ENCODE measurements at places on chromosomes 7 and 10.

- DNase-seq, result no peak
These were observed 84.9 kb downstream of the C10orf105 start for GRCh38 chr10:71634531-71635164.

- no peak for DNase-seq
These were observed 4.0 kb upstream of the TMEM106B start for GRCh38 chr7:12207046-12207445.

GRCh38 chr7:13946181-13946580, 43.3 kb downstream of the ETV1 start:
- no peak for DNase-seq

GRCh38 chr7:10708447-10708846, 265.2 kb upstream of the PHF14 start:
- DNase-seq, result no peak

GRCh38 chr10:133335246-133336117, 1.2 kb downstream of the CALY start:
- DNase-seq, result no peak

DNA sequence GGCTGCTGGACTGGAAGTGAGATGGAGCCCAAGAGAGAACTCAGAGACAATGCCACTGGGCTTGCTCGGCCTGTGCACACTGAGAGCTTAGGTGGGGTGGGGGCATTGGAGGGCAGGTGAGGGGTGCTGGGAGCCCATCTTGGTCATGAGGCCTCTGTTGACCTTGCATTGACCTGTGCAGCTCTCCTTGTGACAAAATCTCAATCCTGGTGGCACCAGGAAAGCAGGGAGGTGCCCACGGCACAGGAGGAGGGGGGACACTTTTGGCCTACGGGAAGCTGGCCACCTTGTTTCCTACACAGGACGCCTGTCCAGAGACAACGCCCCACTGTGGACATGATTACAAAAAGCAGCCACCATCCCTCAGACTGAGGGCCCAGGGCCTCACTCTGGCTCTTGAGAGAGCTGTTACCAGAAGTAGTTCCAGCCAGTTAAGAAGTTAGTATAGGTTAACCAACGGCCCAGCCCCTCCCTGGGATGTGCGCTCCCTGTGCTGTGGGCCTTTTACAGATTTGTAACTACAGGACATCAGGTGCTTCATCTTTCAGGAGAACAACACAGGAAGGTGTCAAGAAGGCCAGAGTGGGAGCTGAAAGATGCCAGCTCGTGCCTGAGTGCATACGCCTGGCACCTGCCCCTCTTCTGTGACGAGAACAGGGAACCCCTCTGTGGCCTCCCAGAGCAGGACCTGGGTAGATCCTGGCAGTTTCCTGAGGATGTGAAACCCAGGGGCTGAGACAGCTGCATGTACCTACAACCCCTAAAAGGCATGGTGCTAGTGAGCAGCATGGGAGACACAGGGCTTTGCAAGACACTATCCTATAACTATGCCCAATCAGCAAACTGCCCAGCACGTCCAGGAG, 10.3 kb downstream of the PKD1L1 start:
- no peak for DNase-seq

DNA sequence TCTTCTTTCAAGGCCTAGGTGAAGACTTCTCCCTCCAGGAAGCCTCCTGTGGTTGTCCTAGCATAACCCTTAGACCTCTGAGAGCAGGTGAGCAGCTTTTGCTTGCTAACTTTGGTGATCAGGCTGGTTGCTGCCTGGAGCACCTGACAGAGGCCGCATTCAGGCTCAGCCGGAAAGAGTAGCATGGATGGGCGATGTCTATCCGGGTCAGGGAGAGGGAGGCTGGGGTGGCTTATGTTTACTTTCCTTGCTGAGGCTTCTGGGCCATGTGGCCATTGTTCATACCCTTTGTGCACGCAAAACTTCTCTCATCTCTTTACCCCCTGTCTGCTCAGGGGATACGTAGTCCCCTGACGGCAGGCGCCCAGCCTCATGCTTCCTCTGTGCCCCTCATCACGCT, 27.4 kb upstream of the PCBD1 start:
- no peak for DNase-seq

- DNase-seq, result no peak
These were observed 138.9 kb upstream of the KLF14 start for GRCh38 chr7:130872756-130873448.

- no peak for DNase-seq
These were observed 280.9 kb downstream of the NEBL start for GRCh38 chr10:20616056-20616671.

- no peak for DNase-seq
These were observed 273.9 kb upstream of the ADARB2 start for GRCh38 chr10:2011106-2011716.

- DNase-seq, result no peak
These were observed 364.7 kb downstream of the SORCS1 start for GRCh38 chr10:106799776-106800175.

DNA sequence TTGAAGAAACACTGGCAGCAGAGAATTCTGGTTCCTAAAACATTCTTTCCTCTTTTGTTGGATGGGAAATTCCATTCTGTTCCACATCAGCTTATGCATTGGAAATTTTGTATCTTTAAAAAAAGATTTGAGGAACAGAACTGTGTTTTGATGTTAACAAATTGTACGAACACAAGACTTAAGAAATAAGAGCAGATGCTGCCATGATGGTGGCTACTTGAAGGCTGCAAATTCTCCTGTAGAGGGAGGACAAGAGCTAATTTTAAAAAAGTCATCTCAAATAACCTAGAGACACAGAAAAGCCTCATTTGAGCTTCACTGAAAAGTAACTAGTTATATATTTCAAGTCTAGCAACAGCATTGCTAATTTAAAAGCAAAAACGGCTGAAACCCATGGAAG, 29.8 kb downstream of the NDUFB2 start:
- peak; percentile 6 for DNase-seq

DNA sequence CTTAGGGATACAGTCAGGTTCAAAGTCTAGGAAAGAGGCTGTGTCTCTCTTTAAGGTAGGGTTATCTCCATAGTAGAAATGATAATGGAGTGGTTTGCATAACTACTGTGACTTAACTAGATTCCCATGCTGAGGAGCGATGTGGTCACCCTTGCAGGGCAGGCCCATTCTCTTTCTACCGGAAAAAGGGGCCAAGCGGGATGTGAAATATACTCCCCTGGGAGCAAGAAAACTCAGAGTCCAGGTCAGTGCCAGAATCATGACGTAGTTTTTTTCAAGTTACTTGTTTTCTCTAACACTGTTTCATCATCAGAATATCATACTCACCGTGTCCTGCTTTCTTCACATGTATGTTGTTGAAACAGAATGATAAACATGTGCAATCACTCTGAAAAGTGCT, 649.0 kb upstream of the ANKRD30A start:
- DNase-seq, result no peak

GRCh38 chr7:95691464-95691863, 80.9 kb upstream of the DYNC1I1 start:
- DNase-seq, result no peak

DNA sequence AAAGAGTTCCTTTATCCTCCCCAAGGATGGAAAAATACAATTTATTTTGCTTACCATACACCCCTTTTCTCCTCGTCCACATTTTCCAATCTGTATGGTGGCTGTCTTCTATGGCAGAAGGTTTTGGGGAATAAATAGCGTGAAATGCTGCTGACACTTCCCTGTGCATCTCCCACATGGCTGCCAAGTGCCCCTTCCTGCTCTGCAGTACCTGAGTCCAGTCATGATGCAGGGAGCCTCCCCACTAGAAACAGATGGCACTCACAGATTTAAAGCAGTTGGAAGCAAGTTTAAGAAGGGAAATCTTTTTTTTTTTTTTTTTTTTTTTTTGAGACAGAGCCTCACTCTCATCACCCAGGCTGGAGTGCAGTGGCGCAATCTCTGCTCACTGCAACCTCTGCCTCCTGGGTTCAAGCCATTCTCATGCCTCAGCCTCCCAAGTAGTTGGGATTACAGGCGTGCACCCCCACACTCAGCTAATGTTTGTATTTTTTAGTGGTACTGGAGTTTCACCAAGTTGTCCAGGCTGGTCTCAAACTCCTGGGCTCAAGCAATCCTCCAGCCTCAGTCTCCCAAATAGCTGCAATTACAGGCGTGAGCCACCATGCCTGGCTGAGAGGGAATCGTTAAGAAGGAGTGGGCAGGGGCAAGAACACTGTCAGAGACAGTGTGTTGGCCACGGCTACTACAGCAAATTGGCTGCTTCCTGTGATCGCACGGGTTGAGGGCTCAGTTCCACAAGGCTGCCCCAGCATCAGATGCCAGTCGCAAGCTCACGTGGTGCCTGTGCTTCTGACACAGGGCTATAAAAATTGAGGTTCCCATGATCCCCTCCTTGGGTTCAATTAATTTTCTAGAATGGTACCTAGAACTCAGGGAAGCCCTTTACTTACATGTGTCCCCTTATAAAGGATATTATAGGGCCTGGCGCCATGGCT, 5.3 kb upstream of the PILRA start:
- no peak for DNase-seq

DNA sequence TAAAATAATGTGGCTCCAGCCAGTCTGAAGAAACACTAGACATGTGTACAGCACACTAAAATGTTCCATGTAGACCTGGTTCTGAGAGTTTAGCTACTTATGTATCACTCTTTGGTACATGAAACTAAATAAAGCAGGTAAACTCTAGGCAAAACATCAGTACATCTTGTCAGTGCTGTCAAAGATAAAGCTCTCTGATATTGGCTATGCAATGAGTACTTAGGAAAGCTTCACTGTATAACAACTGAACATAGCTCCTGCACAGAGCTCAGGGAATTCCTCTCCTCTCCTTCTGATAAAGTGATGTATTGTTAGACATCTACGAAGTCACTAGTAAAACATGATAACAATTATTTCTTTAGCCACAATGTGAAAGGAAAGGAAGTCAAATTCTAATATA, 3.5 kb downstream of the LRRN3 start:
- no peak for DNase-seq

DNA sequence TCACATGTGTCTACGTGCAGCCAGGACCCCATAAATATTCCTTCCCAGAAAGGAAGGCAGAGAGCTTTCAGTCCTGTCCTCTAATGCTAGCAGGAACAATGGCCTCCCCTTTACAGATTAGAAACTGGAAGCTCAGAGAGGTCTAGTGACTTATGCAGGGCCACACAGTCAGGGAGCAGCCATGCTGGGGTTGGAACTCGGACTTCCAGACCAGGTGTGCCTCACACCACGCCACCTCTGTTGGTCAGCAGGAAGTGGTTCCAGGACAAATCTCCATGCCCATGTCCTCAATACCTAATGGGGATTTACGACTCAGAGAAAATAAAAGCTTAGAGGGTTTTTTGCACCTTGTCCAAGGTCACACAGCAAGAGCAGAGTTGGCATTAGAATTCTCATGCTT, 378.9 kb downstream of the RPS24 start:
- no peak for DNase-seq

DNA sequence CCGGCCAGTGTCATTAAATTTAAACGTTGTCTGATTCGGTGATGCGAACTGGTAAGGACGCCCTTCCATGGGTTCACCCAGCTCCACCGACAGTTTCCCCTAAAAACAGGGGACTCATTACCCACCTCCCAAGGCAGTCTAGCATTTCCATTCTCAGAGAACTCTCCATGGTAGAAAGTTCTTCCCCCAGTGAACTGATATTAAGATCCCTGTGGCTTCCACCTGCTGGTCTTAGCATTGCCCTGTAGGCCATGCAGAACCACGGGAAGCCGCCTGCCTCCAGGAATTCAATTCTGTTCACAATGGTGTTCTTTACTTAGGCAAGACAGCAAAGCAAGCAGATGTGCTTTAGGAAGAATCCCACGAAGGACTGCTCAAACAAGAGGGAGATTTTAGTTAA, 128.9 kb upstream of the NANOS1 start:
- DNase-seq, result no peak

GRCh38 chr10:974038-974784, 14.0 kb upstream of the GTPBP4 start:
- no peak for DNase-seq

DNA sequence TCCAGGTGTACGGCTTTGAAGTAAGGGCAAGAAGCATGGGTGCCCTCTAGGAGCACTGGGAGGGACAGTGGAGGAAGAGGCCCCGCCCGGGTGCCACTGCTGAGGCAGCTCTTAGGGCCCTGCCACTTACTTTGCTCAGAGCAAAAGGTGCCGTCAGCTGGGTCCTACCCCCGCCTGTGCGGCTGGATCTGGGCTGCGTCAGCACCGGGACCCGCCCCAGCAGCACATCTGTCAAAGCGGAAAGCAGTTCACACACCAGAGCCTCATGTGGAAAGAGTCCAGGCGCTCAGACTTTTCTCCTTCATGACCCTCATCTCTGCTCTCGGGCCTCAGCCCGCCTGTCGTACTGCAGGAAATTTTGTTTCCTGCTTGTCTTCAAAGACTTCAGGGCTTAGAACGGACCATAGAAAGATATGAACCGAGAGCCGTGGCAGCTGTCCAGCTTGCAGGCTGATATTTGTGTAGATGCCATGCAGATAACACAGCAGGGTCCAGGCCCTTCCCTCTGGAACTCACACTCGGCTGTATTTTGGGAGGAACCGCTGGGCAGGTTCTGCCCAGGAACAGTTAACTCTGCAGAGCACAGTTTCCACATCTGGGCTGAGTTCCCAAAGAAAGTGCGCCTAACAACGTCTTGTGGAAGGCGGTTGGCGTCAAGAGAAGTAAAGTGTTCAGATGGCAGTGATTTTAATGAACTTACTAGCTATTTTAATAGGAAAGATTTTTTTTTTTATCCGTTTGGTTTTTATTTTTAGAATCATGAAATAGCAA, 44.3 kb upstream of the PRKAR1B start:
- DNase-seq, result no peak

- no peak for DNase-seq
These were observed 154.4 kb upstream of the NPY start for GRCh38 chr7:24129597-24129996.

DNA sequence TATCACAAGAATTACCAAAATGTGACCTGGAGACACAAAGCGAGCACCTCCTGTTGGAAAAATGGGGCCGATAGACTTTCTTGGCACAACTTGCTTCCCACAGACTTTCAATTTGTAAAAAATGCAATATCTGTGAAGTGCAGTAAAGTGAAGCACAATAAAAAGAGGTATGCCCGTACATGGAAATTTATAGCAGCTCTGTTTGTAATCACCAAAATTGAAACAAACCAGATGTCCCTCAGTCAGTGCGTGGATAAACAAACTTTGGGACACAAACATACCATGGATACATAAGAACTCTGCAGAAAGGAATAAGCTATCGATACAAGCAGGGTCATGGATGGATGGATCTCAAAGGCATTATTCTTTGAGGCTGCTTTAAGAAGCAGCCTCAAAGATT, 33.6 kb downstream of the ARID5B start:
- no peak for DNase-seq

- DNase-seq, result no peak
These were observed 13.4 kb downstream of the USP54 start for GRCh38 chr10:73577788-73578187.

- DNase-seq, result no peak
These were observed 86.6 kb downstream of the FRMD4A start for GRCh38 chr10:14244147-14244546.

- DNase-seq, result no peak
These were observed 24.2 kb downstream of the SORBS1 start for GRCh38 chr10:95536894-95537541.

GRCh38 chr10:116085323-116085722, 187.7 kb downstream of the GFRA1 start:
- DNase-seq, result no peak
